ENCODE measurements at places on chromosomes 2 and 18.
A peak's percentile ranks its signal among the peaks of the same experiment; 100 is the strongest.

DNA sequence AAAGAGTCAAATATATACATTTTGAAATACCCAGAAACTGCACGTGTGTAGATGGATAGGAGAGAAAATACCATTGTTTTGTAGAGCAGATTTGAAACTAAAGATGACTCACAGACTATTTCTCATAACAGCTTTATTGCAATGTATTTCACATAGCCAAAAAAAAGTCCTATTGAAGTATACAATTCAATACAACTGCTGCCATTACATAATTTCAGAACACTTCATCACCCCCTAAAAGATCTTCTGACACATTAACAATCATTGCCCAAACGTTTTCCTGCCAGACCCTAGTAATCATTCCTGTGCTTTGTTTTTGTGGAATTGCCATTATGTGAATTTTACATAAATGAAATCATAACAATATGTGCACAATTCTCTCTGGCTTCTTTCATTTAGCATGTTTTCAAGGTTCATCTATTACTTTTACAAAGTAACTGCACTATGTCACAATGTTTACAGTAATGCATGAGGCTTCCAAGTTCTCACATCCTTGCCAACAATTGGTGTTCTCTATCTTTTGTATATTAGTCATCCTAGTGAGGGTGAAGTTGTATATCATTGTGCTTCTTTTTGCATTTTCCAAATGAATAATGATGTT, 378.6 kb upstream of the CWC22 start:
- no peak for DNase-seq

DNA sequence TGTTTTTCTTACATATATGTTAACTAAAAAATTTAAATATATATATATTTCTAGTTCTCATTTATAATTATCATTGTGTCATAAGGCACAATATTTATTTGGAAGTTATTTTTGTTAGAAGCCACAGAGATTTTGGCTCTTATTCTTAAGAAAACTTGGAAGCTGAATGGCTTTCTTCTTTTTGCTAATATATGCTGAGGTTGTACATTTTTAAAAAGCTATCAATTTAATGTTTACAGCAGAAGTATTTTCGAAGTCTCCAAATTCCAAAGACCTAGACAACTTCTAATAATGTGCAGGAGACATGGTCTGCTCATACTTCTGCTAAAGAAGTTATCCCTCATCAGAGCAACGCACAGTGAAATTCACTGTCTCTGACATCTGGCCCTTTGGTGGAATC, 3.7 kb upstream of the PIEZO2 start:
- no peak for DNase-seq

DNA sequence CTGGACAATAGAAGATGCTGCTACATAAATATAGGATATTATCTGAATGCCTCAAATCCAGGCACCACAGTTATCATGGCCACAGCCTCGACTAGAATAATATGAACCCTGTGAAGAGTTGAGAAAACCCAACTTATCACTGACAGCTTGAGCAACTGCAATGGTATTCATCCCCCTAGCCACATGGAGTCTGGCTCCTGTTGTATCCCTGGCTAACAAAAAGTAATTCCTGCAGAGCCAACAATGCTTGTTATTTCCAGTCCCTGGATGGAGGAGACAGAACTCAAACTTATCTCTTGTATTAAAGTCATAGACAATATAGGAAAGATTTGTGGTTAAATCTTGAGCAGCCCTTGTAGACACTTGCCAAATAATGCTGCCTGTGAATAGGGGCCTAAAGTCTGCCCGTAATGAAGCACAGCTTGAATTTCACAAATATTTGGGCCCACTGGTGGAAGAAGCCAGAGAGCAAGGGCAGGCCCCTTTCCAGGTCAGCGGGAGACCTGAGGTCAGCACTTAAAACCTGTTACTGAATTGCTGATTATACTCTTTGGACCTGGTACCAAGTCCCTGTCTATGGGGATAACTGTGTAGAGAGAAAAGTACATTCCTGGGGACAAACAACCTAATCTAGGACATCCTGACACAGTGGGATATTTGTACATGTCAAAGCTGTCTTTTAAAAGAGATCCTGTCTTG, 28.4 kb upstream of the SUCLG1 start:
- no peak for DNase-seq

GRCh38 chr2:134107402-134107801, 146.5 kb upstream of the MGAT5 start:
- no peak for DNase-seq

DNA sequence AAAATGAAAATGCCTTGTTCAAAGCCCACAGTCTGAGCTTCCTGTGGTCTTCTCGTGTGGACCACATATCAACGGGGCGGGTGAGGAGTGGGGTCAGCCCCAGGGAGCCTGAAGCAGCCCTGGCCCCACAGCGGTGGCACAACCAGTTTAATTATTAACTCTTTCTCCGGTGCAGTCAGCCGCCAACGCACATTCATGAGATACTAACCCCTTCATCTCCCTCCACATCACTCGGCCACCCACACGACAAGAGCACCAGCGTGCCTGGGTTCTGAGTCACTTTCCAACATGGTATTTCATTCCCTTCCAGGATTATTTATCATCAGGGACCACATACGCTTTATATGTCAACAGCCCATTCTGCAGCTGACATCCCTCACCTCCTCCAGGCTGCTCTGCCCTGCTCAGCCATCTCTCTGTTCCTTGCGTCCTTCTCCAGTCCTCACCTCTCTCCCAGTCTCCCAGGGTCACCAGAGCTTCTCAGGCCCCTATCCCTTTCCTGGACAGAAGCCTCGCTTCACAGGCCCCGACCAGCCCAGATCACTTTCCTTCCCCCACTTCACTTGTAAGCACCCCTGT, 48.0 kb upstream of the ID2 start:
- DNase-seq = no peak

DNA sequence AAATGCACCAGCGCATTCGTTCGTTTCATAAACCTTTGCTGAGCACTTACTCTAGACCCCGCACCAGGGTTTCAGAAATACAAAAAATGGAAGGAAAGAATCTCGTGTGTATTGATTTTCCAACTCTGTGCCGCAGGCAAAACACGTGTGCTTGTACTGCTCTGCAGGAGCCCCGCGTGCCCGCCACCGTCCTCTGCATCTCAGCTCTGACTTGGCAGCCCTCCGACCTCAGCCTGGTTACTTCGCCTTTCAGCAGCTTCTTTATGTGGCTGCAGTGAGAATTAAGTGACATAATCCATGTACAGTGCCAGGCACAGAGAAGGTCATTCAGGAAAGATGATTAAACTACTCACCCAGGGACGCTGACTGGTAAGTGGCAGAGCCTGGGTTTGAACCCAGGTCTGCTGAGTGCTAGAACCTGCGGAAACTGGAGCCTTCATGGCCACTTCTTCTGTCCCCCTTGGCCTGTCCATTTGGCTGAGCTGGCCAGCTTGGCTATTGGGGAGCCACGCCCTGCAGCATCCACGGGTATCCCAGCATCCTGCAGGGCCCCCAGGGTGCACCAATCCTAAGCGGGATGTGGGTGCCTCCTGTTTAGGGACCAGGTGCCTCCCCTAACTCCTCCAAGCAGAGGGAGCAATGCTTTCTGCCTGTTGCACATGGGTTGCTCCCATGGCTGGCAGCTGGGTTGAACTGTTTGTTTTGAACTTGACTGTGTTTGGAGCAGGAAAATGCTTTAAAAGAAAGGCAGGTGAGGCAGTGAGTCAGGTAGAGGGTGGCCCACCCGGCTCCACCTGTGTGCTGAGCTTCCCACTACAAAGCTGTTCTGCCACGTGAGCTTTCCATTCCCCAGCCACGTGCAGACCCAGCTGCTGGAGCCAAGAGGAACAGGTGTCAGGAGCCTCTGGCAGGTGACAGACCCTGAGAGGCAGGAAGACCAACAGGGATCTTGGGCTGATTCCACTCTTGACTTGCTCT, 34.3 kb downstream of the INHBB start:
- no peak for DNase-seq

DNA sequence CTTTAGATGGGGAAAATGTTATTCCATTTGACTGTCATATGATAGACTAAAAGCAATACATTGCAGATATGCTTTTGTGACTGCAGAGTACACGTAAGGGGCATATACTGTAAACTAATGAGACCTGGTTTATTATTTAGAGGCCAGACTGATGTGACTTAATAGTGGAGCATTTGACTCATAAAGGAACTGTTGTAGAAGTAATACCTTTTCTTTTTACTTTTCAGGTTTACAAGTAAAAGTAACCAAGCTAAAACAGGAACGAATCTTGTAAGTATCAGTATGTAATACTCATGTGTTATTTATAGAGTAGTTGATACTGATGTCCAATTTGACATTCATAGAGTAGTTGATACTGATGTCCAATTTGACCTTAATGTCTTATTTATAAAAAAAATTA, 13.1 kb downstream of the RBBP8 start:
- DNase-seq = no peak

DNA sequence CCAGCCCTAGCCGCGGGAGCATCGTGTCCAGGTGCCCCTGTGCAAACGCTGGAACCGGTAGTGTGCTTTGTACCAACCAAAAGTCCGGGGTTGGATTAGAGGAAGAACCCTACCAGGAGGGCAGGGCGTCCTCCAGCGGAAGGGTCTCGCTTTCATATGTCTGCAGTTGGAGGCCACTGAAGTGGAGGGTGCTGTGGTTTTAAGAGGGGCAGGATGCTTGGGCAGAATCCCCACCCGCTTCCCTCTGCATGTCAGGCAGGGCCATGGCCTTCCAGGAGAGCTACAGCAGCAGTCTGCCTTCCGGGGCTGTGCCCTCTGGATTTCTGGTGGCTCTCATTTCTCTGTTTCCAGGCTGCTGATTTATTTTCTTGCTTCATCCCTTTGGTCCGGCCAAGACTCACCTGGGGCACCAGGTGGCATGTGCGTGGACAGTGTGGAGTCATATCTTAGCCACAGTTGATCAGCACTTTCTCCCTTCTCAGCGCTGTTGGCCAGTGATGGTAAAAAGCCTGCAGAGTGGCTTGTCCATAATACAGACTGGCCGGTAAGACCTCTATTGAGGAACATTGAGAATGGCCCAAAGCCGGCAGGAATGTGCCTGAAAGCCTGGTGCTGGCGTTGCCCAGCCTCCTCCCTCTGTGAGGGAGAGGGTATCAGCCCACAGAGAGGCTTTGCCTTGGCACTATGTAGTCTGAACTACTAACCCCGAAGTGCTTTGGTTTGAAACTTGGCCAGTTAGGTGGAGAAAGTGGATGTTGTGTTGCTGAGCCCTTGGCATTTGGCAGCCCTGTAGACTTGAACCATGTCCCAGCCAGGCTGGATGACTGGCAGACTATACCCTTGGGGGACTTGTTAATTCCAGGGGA, 1.8 kb downstream of the AGAP1 start:
- no peak for DNase-seq

- no peak for DNase-seq
Measured at GRCh38 chr2:1970341-1970740, 226.0 kb upstream of the PXDN start.

DNA sequence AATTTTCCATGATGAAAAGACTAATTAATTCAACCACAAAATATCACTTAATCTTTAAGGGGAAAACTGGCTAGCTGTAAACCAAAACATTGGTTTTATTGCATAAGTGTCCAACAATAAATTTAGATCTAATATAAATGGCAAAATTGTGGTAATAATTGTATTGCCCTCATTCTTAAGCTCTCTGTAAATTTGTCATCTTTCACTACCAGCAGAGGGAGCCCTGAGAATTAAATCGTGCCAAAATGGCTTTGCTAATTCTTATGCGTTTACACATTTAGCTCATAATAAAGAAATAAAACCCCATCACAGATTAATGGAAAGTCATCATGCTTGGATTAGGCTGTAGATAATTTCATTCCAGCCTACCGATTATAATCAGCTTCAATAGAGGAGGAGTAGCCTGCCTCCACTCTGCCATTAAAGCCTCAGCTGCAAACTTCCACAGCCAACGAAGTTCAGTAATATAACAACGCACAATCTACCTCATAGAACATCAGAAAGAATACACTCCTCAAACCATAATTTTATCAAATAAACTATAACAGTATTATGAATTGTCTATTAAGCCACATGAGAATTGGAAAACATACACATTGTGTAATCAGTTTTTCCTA, 70.0 kb upstream of the ATP5MC3 start:
- DNase-seq = no peak

- no peak for DNase-seq
Measured at GRCh38 chr2:43481927-43482542, 113.8 kb downstream of the THADA start.

DNA sequence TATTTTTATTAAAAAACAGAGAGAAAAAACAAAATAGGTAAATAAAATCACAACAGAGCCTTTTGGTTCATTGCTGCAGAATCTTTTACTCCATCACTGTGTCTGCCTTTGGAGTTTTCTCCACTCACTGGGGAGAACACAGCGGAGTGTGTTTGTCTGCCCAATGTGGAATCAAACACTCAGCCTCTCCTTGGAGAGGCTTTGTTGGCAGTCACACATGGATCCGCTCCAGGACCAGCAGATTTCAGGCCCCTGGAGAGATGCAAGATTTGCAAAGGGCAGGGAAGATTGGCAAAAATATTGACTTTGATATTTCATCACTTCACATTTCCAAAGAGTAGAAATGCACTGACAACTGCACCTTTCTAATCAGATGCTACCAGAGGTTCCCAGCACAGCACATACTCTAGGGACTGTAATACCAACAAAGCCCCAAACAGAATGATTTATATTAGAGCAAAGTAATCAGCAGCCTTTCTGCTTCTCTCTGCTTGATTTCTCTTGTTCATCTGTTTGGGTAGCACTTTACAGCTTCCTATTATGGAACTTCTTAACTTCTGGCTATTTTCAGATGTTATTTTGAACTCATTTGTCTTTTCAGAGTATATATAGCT, 1898.8 kb upstream of the PIK3C3 start:
- no peak for DNase-seq

DNA sequence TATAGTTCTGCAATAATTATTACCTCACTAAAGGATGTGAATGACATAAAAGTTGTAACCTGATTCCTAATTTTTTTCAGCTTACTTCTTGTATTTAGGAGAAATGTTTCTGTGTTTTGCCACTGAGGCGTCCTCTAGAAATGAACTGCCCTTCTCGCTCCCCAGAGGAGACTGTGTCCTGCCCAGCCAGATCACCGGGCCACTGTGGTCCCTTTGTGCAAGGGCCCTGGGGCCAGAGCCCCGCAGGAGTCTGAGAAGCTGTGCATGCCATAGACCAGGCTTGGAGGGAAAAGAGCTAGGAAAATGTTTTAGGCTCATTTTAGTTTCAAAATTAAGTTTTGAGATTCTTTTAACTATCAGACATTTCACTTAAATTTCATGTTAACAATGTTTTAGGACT, 31.1 kb upstream of the LDLRAD4 start:
- no peak for DNase-seq

GRCh38 chr2:69961496-69961895, at the start of gene ASPRV1:
TSS of gene ASPRV1 (minus strand) at chr2:69961631. CDS start at chr2:69961436, 195 bp downstream.
- DNase-seq = no peak

DNA sequence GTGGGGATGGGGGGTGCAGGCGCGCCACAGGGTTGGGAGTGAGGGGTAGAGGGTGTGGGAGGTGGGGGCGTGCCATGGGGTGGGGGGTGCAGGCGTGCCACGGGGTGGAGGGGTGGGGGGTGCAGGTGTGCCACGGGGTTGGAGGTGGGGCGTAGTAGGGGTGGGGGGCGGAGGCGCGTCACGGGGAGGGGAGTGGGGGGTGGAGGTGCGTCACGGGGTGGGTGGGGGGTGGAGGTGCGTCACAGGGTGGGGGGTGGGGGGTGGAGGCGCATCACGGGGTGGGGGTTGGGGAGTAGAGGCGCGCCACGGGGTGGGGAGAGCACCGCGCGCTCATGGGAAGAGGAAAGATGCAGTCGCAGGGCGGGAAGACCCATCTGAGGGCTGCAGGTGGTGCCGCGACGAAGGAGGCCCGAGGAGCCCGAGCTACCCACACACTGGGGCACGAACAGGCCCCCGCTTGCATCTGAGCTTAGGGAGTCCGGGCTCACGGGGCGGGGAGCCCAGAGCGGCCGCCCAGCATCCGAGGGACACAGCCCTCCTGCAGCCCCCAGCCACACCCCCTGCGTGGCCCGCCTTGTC, 37.5 kb downstream of the SNED1 start:
- DNase-seq = peak; percentile 28

- no peak for DNase-seq
Measured at GRCh38 chr2:217444932-217445331, 557.9 kb downstream of the TNS1 start.
